ENCODE measurements at places on chromosomes 2 and 18.

DNA sequence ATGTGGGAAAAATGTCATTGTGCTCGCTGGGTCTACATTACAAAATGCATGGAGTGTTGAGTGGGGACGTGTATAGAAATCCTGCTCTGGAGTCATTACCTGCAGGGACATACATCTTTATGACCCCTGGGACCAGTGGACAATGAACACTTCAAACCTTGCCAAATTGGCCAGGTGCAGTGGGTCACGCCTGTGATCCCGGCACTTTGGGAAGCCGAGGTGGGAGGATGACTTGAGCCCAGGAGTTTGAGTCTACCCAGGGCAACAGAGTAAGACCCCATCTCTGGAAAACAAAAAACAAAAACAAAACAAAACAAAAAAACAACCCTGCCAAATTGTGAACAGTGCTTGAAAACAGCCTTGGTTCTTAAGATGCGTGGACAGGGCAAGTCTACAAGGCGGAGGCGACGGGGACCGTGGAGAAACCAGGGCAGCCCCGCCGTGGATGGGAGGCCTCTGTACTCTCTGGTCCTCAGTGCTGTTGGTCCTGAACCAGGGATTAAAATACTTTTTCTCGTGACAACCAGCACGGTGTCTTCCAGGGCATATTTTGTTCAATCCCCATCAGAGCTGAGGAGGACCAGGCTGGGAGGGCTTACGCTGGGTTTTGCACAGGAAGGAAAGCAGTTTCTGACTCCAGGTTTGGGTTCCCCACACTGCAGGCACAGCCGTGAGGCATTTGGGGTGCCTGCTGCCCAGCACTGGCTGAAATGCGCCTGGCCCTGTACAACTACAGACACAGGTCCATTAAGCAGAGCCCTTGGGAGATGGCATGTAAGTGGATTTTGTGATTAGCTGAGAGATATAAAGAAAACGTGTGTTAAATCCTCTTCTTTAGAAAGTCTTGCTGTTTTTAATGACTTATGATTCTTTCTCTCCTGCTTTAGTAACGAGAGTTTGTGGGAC is 13.7 kb downstream of the COLEC11 start:
- DNase-seq: no peak

- no peak for DNase-seq
Measured at GRCh38 chr2:47654790-47655562, 128.0 kb upstream of the MSH6 start.

DNA sequence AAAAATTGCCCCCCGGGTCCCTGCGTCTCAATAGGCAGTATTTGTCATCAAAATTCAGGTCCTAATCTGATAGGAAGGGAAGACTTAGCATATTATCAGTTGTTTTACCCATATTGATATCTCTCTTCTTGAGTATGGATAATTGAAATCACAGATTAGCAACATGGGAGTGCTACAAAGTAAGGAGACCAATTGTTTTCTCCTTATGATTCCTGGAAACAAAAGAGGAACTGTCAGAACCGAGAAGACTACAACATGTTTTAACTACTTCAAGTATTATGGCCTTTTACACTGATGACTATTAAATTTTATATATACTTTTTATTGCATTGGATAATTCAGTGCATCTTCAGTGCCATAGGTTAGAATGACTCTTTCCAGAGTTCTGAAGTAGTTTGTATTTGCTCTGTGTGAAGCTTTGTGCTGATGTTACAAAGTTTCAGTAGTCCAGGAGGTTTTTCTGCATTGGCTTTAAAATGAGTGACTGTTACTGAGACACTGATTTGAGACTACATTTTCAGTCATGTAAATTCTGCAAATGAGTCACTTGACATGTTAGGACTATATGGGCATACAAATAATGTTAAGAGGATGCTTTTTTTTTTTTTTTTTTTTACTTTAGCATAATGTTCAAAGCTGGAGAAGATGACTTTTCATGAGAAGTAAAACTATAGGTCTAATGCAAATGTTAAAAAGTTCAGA is 19.7 kb upstream of the TLK1 start:
- no peak for DNase-seq

DNA sequence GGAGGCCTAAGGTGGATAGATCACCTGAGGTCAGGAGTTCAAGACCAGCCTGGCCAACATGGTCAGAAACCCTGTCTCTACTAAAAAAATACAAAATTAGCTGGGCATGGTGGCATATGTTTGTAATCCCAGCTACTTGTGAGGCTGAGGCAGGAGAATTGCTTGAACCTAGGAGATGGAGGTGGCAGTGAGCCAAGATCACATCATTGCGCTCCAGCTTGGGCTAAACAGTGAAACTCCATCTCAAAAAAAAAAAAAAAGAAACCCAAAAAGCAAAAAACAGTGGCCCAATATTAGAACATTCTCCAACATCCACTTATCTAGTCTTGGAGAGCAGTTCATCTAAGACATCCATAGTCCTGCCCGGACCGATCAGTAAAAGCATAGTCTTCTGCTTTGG is 260.4 kb downstream of the MREG start:
- DNase-seq: no peak

DNA sequence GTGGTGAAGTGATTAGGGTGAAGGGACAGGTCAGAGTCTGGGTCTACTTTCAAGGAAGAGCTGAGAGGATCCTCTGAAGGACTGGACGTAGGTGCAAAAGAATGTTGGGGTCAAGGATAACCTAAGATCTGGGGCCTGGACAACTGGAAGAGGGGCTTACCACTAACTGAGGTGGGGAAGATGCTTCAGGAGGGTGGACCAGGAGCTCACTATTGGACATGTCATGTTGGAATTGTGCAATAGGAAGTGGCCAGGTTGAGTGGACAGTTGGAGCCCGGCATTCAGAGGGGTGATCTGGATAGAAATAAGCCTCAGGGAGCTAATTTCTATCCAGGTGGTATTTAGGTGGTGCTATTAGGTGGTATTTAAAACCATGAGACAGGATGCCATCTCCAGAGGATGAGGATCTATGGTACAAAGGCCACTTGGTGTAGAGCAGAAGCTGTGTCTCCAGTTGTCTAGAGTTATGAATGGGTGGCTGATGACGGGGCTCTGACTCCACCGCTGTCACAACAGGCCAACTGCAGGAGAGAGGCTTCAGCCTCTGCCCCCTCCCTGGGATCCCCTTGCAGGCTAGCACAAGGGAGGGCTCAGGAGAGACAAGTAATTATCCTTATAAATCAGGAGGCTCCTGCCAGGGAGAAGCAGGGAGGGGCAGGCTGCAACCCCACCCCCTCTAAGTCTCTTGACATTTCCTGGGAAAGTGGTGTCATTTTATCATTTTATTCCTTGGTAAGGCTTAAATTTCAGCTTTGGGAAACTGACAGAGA is 158.0 kb downstream of the SMAD7 start:
- peak; percentile 5 for DNase-seq

DNA sequence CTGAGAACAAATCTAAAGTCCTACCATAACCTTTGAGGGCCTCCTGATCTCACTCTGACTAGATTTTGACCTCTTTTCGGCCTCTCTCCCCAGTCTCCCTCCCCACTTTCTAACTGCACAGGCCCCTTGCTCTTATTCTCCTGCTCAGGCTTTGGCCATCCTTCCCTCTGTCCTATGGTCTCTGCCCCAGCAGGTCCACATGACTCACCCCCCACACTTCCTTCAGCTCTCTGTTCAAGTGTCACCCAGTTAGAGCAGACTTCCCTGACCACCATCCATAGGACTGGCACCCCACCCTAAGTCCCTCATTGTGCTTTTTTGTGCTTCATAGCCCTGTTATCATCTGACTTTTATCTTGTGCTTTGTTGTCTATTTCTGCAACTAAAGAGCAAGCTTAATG is 41.2 kb upstream of the NT5C1B start:
- DNase-seq: no peak

- DNase-seq: peak; percentile 25
Measured at GRCh38 chr2:136116151-136116812, 1.7 kb downstream of the CXCR4 start.

- DNase-seq: no peak
Measured at GRCh38 chr2:178448968-178449661, 1.9 kb downstream of the PRKRA start.

- DNase-seq: no peak
Measured at GRCh38 chr2:32732120-32732519, 104.3 kb downstream of the TTC27 start.

DNA sequence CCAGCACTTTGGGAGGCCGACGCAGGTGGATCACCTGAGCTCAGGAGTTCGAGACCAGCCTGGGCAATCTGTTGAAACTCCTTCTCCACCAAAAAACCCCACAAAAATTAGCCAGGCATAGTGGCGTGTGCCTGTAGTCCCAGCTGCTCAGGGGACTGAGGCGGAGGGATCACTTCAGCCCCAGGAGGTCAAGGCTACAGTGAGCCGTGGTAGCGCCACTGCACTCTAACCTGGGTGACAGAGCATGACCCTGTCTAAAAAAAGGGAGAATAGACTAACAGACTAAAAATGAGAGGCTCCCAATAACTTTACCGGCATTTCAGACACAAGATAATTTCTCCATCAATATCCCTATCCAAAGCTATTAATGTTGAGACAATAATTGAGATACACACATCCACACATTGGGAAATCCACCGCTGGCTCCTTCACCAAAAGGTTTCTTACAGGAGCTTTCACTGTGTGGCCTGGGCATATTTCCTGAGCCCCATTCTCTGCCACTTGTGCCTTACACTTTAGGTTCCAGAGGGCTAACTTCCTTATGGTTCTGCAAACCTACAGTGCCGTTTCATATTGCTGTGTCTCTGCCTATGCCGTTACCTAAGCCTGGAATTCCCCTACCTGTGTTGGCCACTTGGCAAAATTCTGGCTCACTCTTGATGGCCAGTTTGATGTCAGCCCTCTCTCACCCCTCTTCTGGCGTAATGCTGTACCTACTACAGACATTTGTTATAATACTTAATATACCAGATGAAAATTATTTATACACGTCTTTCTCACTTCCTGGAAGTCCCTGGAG is 115.8 kb upstream of the ZFP36L2 start:
- DNase-seq: no peak

DNA sequence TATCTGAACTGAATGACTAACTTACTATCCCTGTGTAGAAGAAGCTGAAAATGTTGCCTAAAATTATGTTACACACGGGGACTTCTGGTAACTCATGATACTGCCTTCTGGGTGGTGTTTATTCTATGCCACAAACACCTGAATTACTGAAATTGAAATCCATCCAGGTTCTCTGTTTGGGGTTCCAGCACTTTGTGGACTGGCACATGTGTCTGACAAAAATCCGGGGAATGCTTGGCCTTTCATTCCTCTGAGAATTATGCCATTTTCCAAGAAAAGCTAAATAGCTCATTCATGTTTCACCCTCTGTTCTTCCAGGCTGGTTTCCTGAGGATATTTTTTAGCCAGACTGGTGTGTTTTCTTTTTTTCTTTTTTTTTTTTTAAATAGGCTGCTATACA is 59.5 kb upstream of the POU3F3 start:
- no peak for DNase-seq

GRCh38 chr2:229714080-229714735 is at the start of gene DNER:
DNER (minus strand) TSS chr2:229714555; CDS start chr2:229714423, 132 bp downstream.
- DNase-seq: peak; percentile 68

DNA sequence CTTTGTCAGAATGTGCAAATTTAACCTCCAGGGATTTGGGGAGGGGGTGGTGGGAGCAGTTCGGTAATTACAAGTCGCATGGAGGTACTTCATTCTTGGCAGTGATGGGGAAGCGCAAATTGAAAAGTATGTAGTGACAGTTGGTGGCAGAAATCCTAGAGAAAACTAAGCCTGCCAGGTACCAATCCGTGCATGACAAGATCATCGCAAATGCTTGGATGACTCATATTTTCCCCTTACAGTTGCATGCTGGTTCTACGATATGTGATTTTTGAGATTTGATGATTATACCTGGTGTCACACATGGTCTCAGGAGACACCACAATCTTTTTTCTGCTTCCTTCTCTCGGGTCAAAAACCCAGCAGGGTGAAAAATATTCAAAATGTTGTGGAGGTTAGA is 479.7 kb upstream of the ID2 start:
- DNase-seq: no peak

DNA sequence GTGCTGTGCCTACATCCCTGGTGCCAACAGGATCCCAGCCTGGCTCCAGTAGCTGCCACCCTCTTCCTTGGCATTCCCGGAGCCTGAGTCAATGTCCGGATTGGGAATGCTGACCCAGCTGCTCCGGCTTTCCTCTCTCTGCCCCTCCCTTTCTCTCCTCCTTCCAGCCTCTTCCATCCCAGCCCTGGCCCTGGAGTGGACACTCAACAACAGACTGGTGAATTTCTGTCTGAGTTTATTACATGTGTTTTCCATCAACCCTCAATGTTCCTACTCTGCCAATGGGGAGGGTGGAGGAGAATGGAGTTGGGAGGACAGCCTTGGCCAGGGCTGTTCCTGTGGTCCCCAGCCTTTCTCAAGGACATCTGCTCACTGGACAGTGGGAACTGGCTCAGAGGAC is 917 bp upstream of the PRKAG3 start:
- DNase-seq: no peak

DNA sequence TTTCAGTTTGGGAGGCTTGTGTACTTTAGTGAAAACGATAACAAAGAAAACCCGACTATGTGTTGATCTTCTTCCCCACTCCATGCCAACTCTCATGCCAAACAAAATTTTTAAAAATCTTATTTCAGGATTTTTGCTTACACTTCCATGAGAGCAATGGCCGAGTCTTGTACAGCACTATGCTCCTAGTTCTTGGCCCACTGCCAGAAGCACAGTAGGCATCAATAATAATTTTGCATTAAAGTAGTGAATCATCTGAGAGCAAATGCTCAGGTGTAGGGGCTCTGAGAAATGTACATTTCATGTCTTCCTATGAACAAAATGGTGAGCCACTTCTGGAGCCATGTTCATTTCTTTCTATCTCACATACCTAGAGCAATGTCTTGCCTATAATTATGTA is 62.2 kb downstream of the MAP3K19 start:
- DNase-seq: no peak

GRCh38 chr2:216012133-216012829 is 1.1 kb downstream of the MREG start:
- DNase-seq: no peak

- no peak for DNase-seq
Measured at GRCh38 chr2:25053041-25053440, 11.2 kb downstream of the EFR3B start.

DNA sequence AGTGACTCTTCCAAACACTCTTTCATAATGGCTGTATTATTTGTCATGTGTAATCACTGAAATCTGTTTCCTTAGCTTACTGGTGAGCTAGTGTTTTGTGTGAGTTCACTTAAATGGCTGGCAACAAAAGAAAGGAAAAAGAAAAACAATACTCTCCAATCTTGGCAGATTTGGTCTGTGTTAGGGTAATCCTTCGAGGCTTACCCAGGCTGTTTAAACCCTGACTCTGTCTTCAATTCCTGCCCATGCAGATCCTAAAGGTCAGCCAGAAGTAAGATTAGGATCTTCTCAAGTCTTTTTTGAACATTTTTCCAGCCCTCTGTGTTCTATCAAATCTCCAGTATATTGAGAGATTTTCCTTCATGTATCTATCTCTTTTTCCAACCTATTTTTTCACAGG is 85.3 kb downstream of the CCDC178 start:
- DNase-seq: no peak

- DNase-seq: peak; percentile 7
Measured at GRCh38 chr2:240569523-240569997, 1.3 kb downstream of the RNPEPL1 start.

- peak; percentile 47 for DNase-seq
Measured at GRCh38 chr2:228180181-228181097, 1.0 kb downstream of the SPHKAP start.

GRCh38 chr2:199956062-199956380 is 639 bp downstream of the MAIP1 start:
- no peak for DNase-seq
